ENCODE measurements at places on chromosomes 3 and 15. TPM values are rescaled to one million over a fixed set of nuclear protein-coding genes. Genes with fewer than 3 reads are reported as not detected.
A peak's percentile ranks its signal among the peaks of the same experiment; 100 is the strongest.

The CELSR3 gene
- total RNA-seq = 3.2 TPM

The ZIC1 gene
- not detected for total RNA-seq

The ARMC8 gene
- total RNA-seq = 48.9 TPM

The TEX55 gene
- not detected for total RNA-seq

The AADACL2 gene
- total RNA-seq = not detected

The GABPB1 gene
- 39.5 TPM for total RNA-seq

The GFM1 gene
- 37.8 TPM for total RNA-seq

The KBTBD12 gene
- total RNA-seq = not detected

The OCA2 gene
- not detected for total RNA-seq

The MYO1E gene
- 25.1 TPM for total RNA-seq

- no peak overlapping the region for H3K4me3 ChIP-seq
- H3K27ac ChIP-seq = no peak overlapping the region
- H3K4me1 ChIP-seq = peaks cover 29% of the 10 kb centered on the region
- no peaks in the 10 kb centered on the region for H3K27me3 ChIP-seq
- DNase-seq = no peak
These were observed 174.5 kb downstream of the OPA1 start for GRCh38 chr3:193767353-193768069.

- H3K36me3 ChIP-seq = no peaks in the 10 kb centered on the region
- H3K27me3 ChIP-seq = no peaks in the 10 kb centered on the region
- peak; percentile 16 for DNase-seq
- no peak overlapping the region for H3K27ac ChIP-seq
- H3K4me1 ChIP-seq = 0 out of 2 replicates have a peak, but pooled peaks cover 8% of the 10 kb centered on the region
- H3K4me3 ChIP-seq = no peak overlapping the region
These were observed 5.5 kb upstream of the COLQ start for GRCh38 chr3:15527031-15527459.

DNA sequence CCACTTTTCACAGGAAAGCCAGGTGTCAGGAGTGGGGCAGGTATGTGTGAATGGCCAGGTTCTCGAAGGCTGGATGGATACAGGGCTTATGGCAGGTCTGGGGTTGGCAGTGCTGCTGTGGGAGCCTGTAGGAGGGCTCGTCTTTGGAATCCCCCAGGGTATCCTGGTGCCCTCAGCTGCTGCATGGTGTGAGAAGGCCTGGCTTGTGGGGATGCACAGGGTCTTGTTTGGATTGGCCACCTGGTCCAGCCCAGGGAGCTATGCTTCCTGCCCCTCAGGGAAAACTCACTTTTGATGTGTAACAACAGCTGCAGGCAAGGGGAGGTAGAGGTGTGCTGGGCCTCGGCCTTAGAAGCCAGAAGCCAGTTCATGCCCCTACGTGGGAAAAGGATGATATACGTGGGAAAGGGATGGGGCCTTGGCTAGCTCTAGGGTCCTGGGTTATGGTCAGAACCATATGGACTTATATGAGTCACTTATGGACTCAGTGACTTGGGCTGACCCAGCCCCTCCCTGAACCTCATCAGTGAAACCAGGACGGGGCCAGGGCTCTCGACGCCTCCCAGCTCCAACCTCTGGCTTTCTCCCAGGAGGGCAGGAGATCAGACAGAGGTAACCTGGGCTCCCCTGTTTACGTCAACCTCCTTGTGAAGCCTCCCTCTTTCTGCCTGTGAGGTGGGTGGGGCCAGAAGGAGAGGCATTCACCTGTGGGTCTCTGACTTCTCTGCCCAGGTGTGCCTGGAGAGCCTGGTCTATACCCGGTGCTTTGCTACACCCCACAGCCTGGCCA is 37.8 kb upstream of the CSPG4 start:
- no peak overlapping the region for H3K27ac ChIP-seq
- H3K27me3 ChIP-seq = no peaks in the 10 kb centered on the region
- H3K4me3 ChIP-seq = no peak overlapping the region
- H3K36me3 ChIP-seq = no peaks in the 10 kb centered on the region
- DNase-seq = no peak

DNA sequence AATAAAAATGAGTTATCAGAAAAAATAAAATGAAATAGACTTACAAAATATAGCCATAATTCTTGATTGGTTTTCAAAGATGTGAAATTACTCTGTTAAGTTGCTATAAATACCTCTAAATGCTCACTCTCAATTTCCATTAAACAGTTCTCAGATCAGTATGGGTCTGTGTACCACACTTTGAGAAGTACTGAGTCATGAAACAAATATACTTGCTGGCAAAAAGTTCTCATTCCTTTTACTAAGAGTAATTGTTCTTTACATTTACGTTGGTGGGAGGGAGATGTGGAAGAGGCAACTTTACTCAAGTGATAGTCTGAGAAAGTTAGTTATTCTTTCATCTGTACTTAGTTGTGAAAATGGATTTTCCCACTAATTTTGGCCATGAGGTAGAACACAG is 96.3 kb downstream of the ZNF385D start:
- H3K36me3 ChIP-seq = no peaks in the 10 kb centered on the region
- H3K27me3 ChIP-seq = no peaks in the 10 kb centered on the region
- no peaks in the 10 kb centered on the region for H3K4me1 ChIP-seq
- no peak overlapping the region for H3K27ac ChIP-seq
- DNase-seq = no peak

- H3K4me1 ChIP-seq = peaks cover 9% of the 10 kb centered on the region
- H3K27ac ChIP-seq = no peak overlapping the region
- DNase-seq = no peak
- no peak overlapping the region for H3K4me3 ChIP-seq
These were observed 13.6 kb downstream of the PDZRN3 start for GRCh38 chr3:73611176-73611575.

GRCh38 chr15:74006774-74007639 is 12.5 kb downstream of the PML start:
- no peak overlapping the region for H3K4me3 ChIP-seq
- no peaks in the 10 kb centered on the region for H3K27me3 ChIP-seq
- no peaks in the 10 kb centered on the region for H3K36me3 ChIP-seq
- H3K4me1 ChIP-seq = peaks cover 16% of the 10 kb centered on the region
- no peak overlapping the region for H3K27ac ChIP-seq

DNA sequence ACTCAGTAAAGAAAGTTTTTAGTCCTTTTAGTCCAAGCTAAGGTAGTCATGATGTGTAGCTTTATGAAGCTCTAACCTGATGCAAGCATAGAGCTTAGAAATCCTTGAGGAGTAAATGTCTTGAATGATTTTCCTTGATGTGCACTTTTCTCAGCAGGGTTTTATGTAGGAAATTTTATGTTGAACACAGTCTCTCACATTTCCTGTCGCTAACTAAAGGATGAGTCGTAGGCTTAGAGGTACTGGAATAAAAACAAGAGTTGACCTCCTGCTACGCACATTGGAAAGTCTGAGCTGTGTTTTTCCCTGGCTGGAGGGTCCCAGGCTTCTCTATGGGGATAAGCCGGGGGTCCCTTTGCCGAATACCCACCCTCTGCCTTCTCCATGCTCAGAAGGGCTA is 34.7 kb upstream of the ZPLD1 start:
- H3K4me1 ChIP-seq = no peaks in the 10 kb centered on the region
- H3K27me3 ChIP-seq = no peaks in the 10 kb centered on the region
- H3K4me3 ChIP-seq = no peak overlapping the region
- DNase-seq = no peak
- H3K27ac ChIP-seq = no peak overlapping the region

DNA sequence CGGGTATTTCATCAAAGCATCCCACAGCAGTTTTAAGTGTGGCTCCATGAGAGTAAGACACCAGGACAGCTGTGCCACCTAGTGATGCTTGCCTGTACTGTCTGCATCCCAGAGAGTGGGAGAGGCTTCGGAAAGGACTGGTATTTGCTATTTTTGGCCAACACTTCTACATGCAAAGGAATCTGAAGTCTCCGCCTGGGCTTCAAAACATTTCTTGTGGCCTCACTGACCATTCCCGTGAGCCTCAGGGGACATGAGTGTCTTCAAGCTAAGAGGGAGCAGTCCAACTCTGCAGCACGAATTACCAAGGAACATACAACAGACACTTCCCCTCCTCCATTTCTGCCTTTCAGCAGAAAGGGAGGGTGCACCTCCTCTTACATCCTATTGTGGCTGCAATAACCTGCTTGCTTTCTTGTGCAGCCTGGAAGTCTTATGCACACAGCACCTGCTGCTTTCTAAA is 177.5 kb downstream of the RORA start:
- H3K4me1 ChIP-seq = peaks cover 21% of the 10 kb centered on the region
- DNase-seq = peak; percentile 24
- no peak overlapping the region for H3K4me3 ChIP-seq

DNA sequence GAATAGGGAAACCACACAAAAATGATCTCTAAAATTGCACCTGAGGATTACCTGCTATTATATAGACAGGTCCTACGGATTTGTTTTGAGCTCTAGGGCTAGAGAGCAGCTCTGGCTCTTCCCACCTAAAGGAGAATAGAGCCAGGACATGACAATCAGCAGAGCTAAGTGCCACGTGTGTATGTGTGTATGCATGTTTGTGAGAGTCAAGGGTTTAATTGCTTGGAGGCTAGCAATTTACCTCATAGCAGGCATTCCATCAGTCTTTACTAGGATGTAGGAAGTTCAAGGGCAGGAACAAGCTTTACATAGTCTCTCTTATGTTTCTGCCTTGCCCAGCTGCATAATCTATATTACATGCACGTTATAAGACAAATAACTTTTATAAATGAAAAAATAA is 498.2 kb downstream of the NSUN3 start:
- H3K27ac ChIP-seq = no peak overlapping the region
- no peaks in the 10 kb centered on the region for H3K27me3 ChIP-seq
- no peaks in the 10 kb centered on the region for H3K4me1 ChIP-seq
- DNase-seq = no peak
- H3K36me3 ChIP-seq = no peaks in the 10 kb centered on the region

DNA sequence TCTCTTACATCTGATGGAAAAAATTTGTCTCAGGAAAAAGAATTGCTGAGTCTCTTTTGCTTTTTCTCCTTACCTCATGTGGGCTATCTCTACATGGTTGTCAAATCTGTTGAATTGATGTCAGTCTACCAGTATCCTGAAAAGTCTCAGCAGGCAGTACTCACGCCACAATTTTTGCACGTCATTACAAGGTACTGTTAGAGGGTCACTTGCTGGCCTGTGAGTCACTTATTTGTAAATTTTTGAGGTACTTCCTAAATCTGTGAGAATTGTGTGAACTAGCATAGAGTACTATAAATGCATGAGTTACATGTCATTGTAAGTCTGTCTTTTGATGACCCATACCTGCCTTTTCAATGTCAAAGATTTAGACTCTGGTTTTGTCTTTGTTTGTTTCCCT is 15.9 kb downstream of the HPS3 start:
- no peaks in the 10 kb centered on the region for H3K27me3 ChIP-seq
- H3K36me3 ChIP-seq = peaks cover 16% of the 10 kb centered on the region
- no peaks in the 10 kb centered on the region for H3K4me1 ChIP-seq
- no peak overlapping the region for H3K27ac ChIP-seq
- DNase-seq = no peak

- H3K27ac ChIP-seq = no peak overlapping the region
- H3K4me3 ChIP-seq = no peak overlapping the region
- H3K4me1 ChIP-seq = no peaks in the 10 kb centered on the region
- no peaks in the 10 kb centered on the region for H3K36me3 ChIP-seq
- DNase-seq = no peak
These were observed 48.0 kb upstream of the FSTL1 start for GRCh38 chr3:120498556-120499346.

Data from HepG2 (cell line).